KBM-7 (cell line): ENCODE measurements at places on chromosomes 7 and 10.

- no peak for DNase-seq
Observed at GRCh38 chr10:132512693-132513345, 24.8 kb upstream of the INPP5A start.

DNA sequence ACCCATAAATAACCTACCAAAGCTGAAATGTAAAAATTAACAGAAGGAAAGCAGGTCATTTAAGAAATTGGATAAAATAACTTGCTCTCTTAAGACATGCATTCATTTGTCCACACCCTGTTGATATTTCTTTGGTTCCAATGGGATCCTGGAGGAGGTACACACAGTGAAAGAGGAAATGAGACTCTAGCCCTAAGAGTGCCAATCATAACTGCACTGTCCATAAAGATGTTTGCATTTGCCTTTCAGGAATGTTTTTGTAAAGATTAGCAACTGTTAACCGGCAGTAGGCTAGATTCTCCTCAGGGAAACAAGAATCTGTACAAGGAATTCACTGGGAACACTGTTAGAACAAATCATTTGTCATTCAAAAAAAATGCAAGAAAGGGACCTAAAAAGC is 61.0 kb downstream of the MEOX2 start:
- DNase-seq: no peak

- no peak for DNase-seq
Observed at GRCh38 chr7:37430171-37430570, 18.5 kb downstream of the ELMO1 start.

DNA sequence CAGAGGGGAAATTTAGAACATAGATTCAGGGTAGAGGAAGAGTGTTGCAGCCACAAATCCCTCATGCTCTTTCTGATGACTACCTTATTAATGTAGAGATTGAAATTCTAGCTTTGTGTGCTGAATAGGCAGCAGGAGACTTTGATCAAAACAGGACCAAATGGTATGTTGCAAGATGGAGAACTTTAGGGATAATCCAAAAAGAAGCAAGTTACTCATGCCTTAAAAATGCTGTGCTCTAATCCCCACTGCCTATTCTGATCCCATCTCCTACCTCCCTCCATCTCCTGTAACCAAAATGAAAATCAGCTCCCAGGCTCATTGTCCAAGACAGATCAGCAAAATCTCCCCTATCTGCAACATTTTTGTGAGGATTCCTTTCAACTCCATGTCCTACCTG is 31.3 kb downstream of the CH25H start:
- DNase-seq: no peak

GRCh38 chr7:44391171-44391570 is 65.8 kb upstream of the CAMK2B start:
- DNase-seq: no peak

DNA sequence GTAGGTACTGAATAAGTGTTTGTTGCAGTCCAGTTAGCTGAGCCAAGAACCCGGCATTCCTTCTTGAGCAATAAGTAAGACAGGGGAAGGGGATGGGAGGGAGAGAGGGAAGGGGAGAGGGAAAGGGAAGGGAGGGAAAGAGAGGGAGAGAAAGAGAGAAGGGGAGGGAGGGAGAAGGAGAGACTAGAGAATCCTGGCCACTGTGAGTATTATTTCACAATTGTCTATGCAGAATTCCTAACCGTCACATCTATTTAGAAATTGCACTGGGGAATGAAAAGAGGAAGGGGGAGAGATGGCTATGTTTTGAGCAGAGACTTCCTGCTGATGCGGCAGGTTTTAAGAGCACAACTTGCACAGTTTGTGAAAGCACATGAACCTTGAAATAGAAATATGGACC is 251.4 kb upstream of the ZMIZ1 start:
- peak; percentile 20 for DNase-seq

GRCh38 chr10:110919971-110920881 is 822 bp downstream of the SHOC2 start:
- DNase-seq: peak; percentile 83

GRCh38 chr7:127817466-127817865 is 165.5 kb downstream of the SND1 start:
- no peak for DNase-seq

DNA sequence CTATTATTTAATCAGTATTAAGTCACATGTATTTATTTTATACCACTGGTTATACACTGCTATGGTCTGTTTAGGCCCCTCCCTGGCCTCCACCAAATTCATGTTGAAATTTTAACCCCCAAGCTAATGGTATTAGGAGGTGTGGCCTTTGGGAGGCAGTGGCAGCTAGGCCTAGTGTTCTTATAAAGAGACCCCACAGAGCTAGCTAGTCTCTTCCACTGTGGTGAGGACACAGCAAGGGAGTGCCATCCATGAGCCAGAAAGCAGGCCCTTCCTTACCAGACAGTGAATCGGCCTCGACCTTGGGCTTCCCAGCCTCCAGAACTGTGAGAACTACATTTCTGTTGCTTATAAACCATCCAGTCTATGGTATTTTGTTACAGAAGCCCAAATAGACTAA is 28.7 kb downstream of the RBM48 start:
- peak; percentile 6 for DNase-seq

DNA sequence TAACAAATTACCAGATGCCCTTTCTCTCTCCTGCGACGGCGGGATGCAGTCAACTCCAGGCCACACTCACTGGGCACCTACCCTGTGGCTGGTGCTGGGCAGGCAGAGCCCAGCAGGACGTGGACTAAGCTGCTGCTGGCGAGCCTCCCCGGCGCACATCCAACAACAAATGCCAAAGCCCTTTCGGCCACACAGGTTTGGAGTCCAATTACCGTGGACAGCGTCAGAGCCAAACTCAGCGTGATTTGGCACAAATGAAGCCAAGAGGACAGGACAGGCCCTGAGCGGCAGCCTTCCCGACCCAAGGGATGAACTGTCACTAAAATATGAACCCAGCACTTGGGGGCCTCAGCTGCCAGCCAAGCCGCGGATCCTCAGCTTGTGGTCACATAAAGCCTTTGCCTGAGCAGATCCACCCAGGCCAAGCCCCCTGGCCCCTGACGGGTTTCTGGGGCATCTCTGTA is 28.4 kb downstream of the DAGLB start:
- DNase-seq: no peak

GRCh38 chr7:37320848-37321468 is 127.7 kb downstream of the ELMO1 start:
- no peak for DNase-seq

GRCh38 chr7:112940314-112940732 is 146.3 kb downstream of the GPR85 start:
- no peak for DNase-seq

- DNase-seq: no peak
Observed at GRCh38 chr7:153446490-153446889, 605.7 kb upstream of the DPP6 start.

DNA sequence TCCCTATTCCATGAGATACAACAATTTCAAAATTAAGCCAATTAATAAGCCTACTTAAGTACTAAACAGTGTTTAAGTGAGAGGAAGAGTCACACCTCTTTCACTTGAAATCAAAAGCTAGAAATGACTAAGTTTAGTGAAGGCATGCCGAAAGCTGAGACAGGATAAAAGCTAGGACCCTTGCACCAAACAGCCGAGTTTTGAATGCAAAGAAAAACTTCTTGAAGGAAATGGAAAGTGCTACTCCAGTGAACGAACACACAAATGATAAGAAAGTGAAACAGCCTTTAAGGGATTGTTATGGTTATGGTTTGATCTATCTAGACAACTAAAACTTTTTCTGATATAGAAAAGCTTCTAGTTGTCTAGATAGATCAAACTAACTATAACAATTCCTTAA is 135.4 kb upstream of the KMT2E start:
- no peak for DNase-seq

DNA sequence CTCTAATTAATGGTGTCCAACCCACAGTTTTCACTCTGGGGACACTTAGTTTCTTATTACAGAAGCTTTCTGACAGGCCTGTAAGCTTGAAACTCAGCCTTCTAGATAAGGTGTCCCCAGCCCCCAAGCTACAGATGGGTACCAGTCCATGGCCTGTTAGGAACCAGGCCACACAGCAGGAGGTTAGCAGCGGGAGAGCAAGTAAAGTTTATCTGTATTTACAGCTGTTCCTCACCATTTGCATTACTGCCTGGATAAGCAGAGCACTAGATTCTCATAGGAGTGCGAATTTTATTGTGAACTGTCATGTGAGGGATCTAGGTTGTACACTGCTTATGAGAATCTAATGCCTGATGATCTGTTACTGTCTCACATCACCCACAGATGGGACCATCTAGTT is 93.7 kb downstream of the TMEM26 start:
- DNase-seq: no peak

- DNase-seq: no peak
Observed at GRCh38 chr7:97667359-97667758, 64.5 kb upstream of the TAC1 start.

GRCh38 chr10:68239596-68240150 is 7.8 kb upstream of the ATOH7 start:
- DNase-seq: no peak

DNA sequence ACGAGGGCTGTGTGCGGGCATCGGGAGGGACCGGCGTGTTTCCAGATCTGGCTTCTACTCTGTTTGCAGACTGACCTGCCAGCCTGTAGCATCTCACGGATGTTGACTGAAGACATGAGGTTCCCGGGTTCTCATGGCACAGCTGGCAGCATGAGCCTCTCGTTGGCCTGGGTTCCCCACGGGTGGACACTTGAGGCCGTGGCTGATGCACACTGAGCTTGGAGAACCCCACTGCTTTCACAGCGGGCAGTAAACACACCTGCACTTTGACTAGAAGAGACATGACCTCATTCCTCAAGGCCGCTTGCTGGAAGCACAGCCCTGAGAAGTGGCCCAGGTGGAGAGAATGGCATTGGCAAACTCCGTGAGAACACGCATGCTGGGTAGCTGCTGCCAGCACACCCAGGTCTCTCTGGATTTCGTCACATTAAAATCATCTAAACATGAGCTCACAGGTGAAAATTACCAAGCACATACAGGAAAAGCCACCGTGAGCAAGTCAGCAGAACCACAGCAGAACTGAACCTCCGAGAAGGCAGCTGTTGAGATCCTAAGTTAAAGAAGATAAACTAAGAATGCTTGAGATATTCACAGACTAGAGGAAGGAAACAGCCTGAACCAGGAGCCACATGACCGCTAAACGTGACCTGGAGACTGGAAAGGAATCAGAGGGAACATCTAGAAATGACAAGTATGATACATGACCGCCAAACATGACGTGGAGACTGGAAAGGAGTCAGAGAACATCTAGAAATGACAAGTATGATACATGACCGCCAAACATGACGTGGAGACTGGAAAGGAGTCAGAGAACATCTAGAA is 32.5 kb downstream of the BNIP3 start:
- DNase-seq: no peak

- no peak for DNase-seq
Observed at GRCh38 chr7:137953043-137953664, 48.7 kb downstream of the CREB3L2 start.

DNA sequence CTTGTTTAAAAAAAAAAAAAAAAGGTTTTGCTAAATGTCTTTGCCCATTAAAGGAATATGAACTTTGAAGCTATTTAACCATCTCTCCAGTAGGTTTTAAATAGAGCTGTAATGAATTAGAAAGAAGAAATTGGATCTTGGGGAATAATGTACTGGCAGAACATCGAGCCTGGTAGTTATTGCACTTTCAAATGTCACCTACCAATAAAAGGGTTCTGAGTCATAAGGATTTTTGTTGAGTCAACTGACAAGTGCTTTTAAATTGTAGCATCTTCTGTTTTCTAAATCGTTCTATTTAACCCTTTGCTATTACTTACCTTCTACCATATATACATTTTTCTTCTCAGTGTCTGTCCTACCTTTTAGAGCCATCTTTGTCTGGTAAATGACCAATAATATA is 10.7 kb downstream of the CUTC start:
- DNase-seq: no peak

GRCh38 chr7:16849296-16850148 is 32.3 kb downstream of the AGR3 start:
- peak; percentile 11 for DNase-seq

GRCh38 chr10:51937308-51938140 is 238.1 kb upstream of the CSTF2T start:
- no peak for DNase-seq

DNA sequence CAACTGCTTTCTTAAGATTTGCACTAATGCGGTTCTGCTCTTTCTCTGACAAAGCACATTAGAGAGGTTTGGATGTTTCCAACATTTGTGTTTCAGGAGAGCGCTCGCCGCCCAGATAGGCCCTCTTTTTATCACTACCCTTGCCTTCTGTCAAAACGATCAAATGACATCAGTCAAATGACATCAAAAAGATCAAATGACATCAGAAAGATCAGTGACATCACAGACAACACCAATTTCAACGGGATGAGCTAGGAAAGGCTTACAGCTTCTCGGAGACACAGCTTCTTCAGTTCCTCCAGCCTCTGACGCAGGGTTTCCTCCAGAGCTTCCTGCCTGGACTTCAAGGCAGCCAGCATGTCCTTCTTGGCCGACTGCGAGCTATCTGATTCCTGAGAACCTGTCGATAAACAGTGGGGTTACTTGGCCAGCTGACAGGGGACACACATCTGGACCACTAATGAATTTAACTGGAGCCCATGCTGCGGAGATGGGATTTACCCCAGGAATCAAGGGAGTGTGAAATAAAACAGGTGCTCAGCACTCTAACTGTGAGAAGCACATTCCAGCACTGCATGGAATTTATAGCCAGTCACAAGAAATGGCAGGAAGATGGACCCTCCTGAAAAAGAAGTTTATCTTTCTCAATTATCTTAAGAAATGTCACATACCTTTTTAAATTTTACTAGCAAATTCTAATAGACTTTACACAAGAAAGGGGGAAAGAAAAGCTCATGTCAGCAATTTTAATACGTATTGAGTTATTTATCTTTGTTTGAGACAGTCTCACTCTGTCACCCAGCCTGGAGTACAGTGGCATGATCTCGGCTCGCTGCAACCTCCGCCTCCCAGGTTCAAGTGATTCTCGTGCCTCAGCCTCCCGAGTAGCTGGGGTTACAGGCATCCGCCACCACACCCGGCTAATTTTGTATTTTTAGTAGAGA is 88.2 kb downstream of the PRPF18 start:
- DNase-seq: no peak

GRCh38 chr7:5597772-5598171 is 174.1 kb upstream of the TNRC18 start:
- no peak for DNase-seq

GRCh38 chr10:65769828-65770227 is 1156.0 kb upstream of the LRRTM3 start:
- DNase-seq: no peak

DNA sequence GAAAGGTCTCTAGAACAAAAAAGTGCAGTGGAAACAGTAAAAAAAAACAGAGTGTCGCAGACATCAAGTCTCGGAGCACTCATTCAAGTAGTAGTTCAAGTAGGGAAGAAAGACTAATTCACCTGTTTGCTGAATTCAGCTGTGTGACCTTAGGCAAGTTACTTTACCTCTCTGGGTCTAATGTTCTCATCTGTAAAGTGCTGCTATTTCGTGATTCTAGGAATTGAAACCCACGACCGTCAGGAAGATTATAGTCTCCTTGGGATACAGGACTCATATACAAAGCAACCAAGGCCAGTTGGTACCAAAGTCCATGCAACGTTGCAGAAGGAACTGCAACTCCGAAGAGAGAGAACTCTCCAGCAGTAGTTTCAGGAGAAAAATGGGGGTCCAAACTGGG is 26.1 kb downstream of the PRKCQ start:
- no peak for DNase-seq
